ENCODE measurements at places on chromosomes 6 and 20.

GRCh38 chr20:33516882-33517281 lies 27.0 kb downstream of the CBFA2T2 start:
- no peak for DNase-seq

DNA sequence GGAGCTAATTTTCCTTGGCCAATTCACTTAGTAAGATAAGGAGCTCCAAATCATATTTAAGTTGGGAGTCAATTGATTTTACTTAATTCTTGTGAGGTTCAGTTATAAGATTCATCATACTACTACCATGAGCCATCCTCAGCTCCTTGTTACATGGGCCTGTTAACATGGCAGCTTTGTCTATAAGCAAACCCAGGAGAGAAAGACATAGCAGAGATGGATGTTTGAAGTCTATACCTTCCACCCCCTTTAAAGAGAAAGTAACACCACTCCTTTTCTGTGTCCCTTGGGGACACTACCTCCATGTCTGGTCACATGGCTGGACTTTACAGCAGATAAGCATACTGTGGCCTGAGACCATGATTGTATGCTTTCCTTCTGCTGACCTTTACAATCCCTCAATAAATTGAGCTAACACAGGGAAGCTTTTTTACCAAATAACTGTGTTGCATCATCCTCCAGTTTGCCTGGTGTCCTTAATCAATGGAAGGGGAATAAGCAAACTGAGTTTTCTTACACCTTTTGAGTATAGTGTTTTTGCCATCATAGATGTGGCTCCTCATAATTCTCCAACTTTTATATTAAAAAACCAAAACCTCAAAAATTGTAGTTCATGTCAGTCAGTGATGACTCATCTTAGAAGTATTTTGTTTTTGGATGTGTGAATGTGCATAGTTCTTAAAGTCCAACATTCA lies 9.8 kb upstream of the ZNFX1 start:
- peak; percentile 23 for DNase-seq

DNA sequence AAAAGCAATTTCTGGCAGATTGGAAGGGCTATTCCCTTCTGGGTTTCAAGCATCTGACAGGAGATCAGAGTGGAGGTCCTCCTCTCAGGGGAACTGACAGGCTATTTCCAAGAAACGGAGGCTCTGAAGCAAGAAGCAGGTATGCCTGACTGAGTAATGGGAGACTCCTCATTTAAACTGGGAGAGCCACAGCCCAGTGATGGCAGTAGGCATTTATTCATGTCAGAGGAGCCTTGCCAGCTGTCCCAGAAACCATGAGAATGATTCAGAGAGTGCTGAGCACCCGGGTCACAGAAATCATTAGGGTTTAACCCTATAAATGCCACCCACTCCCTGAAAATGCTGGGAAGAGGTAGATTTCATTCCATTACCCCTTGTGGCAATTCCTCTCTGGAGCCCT lies 247.5 kb upstream of the RNF217 start:
- DNase-seq: no peak

GRCh38 chr6:9862603-9863167 lies 552.2 kb downstream of the TFAP2A start:
- no peak for DNase-seq

DNA sequence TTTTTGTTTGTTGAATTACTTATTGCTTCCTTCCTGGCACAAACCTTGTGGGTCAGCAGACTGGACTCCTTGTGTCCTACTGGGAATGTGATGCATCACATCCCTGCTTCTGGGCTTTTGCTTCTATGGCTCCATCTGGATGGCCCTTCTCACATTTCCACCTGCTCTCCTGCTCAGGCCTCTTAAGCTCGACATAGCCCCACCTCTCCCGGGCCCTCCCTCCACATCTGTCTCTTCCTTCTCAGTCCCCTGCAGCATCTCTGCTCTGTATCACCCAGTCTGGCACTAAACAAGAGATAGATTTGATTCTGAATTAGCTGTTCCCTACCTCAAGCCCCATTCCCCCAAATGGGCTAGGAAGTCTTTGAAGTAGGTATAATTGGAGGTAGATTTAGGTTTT lies 356.8 kb downstream of the DHX35 start:
- DNase-seq: no peak

DNA sequence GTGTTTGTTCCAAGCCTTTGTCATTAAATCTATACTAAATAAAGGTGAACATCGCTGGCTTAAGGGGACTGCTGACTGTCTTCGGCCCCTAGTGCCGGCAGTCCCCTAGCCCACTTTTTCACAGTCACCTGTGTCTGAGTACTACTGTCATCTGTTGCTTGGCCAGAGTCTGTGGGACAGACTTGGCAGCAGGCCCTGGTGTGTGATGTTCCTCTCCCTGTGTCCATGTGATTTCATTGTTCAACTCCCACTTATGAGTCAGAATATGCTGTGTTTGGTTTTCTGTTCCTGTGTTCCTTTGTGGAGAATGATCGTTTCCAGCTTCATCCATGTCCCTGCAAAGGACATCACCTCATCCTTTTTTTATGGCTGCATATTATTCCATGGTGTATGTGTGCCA lies 133.4 kb downstream of the HAO1 start:
- no peak for DNase-seq

DNA sequence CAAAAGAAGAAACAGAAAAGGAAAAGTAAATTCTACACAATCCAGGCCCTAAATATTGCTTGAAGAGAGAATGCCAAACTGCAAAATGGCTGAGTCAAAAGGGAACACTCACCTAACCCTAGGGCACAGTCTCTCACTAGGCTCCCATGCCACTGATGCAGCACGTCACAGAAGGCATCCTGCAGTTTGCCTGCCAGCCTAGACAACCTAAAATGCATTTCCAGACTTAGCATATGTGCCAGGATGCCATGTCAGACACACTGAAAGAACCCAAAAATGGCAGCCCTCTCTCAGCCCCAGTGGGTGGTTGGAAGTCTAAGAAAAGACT lies 10.6 kb upstream of the SIRPD start:
- no peak for DNase-seq

DNA sequence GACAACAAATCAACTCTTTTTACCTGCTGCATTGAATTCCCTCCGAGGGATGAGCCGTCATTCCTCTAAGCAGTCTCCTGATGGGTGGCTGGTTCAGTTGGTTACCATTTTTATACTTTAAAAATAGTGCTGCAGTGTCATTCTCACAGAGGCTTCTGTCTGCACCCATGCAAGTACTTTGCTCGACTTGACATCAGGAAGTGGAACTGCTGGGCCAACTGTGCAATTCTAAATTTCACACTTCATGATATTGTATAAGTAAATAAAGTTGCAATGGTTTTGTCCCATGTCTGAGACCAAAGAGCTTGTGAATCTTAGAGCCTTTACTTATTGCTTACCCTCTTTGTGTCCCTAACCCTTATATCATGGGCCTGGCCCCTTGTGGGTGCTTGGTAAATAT lies 2.5 kb downstream of the BTN3A1 start:
- no peak for DNase-seq

DNA sequence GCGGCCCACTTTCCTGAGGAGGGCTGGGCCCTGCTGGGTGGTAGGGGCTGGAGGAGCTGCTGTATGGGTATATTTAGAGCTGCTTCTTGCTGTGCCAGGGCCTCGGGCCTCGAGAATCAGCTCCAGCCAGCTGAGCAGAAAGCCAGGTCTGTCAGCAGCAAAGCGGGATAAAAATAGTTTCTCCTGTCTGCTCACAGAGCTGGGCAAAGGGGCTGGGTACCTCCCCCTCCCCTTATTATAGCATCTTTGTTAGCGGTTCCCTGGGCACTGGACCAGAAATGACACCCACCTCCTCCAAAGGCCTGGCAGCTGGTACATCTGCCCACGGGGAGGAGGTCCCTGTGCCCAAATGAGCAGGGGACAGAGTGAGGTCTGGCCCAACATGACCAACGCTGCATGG lies 6.0 kb downstream of the SCRT2 start:
- no peak for DNase-seq

DNA sequence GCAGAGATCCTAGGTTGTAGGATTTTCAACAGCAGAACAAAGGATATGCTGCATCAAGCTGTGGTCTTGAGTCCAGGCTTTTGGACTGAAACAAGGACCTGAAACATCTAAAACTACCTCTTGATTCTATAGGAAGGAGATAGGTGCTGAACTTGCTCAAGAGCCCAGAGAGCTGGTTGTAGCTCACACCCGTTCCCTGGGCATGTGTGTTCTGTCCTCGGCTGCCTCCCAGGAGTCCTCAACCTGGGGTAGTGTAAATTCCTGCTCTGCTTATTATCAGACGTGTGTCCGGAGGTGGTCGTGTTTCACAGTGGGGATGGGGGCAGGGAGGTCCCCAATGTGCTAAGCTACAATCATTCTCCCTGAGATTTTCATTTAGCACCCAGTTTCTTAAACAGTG lies 4.8 kb downstream of the NOP56 start:
- no peak for DNase-seq
